ENCODE measurements at places on chromosomes 5 and 9. TPM values are rescaled to one million over a fixed set of nuclear protein-coding genes. Genes with fewer than 3 reads are reported as not detected.

LOX gene
- total RNA-seq: 79.1 TPM

DNA sequence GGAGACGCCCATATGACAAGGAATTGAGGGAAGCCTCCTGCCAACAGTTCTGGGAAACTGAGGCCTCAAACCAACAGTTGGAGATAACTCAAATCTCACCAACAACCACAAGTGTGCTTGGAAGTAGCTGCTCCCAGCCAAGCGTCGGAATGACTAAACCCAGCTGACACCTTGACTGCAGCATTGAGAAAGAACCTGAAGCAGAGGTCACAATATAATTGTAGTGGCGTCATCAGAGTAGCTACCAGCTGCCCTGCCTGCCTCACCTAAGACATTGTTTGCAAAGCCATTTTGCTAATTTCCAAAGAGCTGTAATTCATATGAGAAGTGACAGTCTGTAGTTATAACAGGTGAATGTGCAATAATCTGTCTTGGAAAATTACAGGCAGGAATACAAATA lies 40.8 kb upstream of the ANKRD31 start:
- no peak overlapping the region for H3K4me3 ChIP-seq
- H3K4me1 ChIP-seq: no peaks in the 10 kb centered on the region
- DNase-seq: no peak
- H3K36me3 ChIP-seq: no peaks in the 10 kb centered on the region
- no peak overlapping the region for H3K27ac ChIP-seq

DNA sequence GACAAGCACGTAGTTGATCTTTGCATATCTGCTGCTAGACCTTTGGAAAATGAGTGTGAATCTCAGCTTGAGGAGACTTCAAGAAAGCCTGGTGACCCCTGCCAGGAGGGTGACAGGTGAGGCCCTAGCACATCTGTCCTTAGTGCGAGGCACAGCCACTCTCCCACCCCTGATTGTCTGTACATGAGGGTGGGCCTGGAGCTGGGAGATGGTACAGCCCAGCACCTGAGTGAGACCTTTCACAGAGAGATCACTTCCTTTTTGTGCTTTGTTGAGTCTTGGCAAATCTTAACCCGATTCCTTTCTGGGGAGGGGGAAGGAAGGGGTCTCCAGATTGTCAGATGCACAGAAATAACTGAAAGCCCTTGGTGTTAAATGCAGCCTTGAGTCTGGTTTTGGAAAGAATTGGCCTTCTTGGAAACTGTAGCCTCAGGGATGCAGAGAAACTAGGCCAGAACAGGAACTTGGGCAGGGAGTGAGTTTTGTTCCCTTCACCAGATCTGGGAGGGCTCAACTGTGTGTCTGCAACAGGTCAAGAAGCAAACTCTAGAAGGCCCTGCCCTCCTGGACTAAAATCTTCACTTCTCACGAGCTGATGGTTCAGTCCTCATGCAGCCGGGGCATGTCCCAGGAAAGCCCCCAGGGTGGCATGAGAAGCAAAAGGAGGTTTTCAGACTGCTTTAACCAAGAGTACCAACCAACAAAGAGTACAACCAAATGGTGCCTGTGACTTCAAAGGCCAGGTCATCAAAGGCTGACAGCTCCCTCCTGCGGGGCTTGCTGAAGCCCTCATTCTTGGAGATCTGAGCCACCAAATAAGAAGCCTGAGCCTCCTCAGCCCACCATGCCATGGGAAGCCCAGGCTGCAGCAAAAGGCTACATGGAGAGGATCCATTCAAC lies 20.8 kb upstream of the SEMA4D start:
- H3K36me3 ChIP-seq: no peaks in the 10 kb centered on the region
- no peak overlapping the region for H3K27ac ChIP-seq
- H3K27me3 ChIP-seq: no peaks in the 10 kb centered on the region
- no peak for DNase-seq

ANGPTL2 gene
- 24.5 TPM for total RNA-seq

GRCh38 chr5:73818357-73818756 lies 192.4 kb downstream of the ARHGEF28 start:
- peaks cover 10% of the 10 kb centered on the region for H3K36me3 ChIP-seq
- H3K27me3 ChIP-seq: no peaks in the 10 kb centered on the region
- no peak overlapping the region for H3K4me3 ChIP-seq
- DNase-seq: no peak

APBA1 gene
- 11.4 TPM for total RNA-seq

GRCh38 chr5:5158472-5158895 lies 18.4 kb downstream of the ADAMTS16 start:
- H3K4me1 ChIP-seq: no peaks in the 10 kb centered on the region
- DNase-seq: no peak
- no peaks in the 10 kb centered on the region for H3K27me3 ChIP-seq
- H3K36me3 ChIP-seq: no peaks in the 10 kb centered on the region

GRCh38 chr5:32308946-32309345 lies 3.8 kb downstream of the MTMR12 start:
- no peak overlapping the region for H3K4me3 ChIP-seq
- H3K27ac ChIP-seq: no peak overlapping the region
- no peak for DNase-seq
- no peaks in the 10 kb centered on the region for H3K27me3 ChIP-seq

- H3K27ac ChIP-seq: no peak overlapping the region
- H3K36me3 ChIP-seq: no peaks in the 10 kb centered on the region
- no peak for DNase-seq
These were observed 146.6 kb downstream of the SLC24A2 start for GRCh38 chr9:19642256-19642655.

DNA sequence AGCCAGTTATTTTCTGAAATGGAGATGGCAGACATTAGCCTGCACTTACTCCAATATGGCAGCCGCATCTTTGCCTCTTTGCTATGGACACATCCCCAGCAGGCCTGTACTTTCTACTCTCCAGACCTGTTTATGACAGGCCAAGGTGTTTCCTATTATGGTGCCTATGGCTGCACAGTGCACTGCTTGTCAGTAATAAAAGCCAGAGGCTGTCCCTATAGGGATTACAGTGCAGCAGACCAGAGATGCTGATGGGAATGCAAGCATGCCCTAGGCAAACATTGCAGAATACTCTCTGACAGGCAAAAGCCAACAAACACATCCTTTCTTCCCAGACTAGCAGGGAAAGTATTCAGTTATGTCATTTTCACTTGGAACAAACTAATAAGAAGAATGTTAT lies 442.9 kb downstream of the RAB3C start:
- no peak overlapping the region for H3K4me3 ChIP-seq
- no peak overlapping the region for H3K27ac ChIP-seq
- no peaks in the 10 kb centered on the region for H3K4me1 ChIP-seq
- H3K27me3 ChIP-seq: no peaks in the 10 kb centered on the region

GRCh38 chr5:116539222-116539621 lies 35.4 kb downstream of the SEMA6A start:
- no peaks in the 10 kb centered on the region for H3K4me1 ChIP-seq
- no peak overlapping the region for H3K27ac ChIP-seq
- H3K27me3 ChIP-seq: no peaks in the 10 kb centered on the region
- H3K36me3 ChIP-seq: no peaks in the 10 kb centered on the region
- no peak overlapping the region for H3K4me3 ChIP-seq

GRCh38 chr9:87184956-87185642 lies 237.8 kb upstream of the GAS1 start:
- H3K4me3 ChIP-seq: no peak overlapping the region
- no peak for DNase-seq
- H3K27me3 ChIP-seq: no peaks in the 10 kb centered on the region
- H3K4me1 ChIP-seq: no peaks in the 10 kb centered on the region
- H3K36me3 ChIP-seq: no peaks in the 10 kb centered on the region

DNA sequence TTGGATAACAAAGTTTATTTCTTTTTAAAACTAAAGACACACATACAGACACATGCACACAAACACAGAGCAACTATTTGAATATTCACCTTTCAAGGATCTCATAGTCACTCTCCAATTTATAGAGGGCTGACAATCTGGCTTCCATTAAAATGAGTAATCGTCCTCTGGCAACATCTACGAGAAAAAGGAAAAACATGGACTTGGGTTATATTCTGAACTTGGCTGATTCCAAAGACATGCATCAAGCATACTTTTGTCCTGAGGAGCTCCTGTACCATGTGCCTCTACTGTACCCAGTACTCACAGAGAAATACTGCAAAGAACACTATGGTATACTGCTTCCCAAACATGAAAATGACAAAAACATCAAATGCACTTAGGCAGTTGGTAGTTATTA lies 15.4 kb downstream of the IARS1 start:
- no peaks in the 10 kb centered on the region for H3K27me3 ChIP-seq
- H3K27ac ChIP-seq: no peak overlapping the region

GRCh38 chr5:173581408-173582215 lies 34.8 kb downstream of the BOD1 start:
- H3K27me3 ChIP-seq: peaks cover 6% of the 10 kb centered on the region
- H3K27ac ChIP-seq: no peak overlapping the region
- peak; percentile 33 for DNase-seq
- H3K4me1 ChIP-seq: no peaks in the 10 kb centered on the region
- H3K4me3 ChIP-seq: no peak overlapping the region

- DNase-seq: no peak
- peaks cover 2% of the 10 kb centered on the region for H3K4me1 ChIP-seq
- no peak overlapping the region for H3K27ac ChIP-seq
These were observed 24.1 kb downstream of the AHRR start for GRCh38 chr5:345404-346195.

EXOSC3 gene
- total RNA-seq: 39.1 TPM

DNA sequence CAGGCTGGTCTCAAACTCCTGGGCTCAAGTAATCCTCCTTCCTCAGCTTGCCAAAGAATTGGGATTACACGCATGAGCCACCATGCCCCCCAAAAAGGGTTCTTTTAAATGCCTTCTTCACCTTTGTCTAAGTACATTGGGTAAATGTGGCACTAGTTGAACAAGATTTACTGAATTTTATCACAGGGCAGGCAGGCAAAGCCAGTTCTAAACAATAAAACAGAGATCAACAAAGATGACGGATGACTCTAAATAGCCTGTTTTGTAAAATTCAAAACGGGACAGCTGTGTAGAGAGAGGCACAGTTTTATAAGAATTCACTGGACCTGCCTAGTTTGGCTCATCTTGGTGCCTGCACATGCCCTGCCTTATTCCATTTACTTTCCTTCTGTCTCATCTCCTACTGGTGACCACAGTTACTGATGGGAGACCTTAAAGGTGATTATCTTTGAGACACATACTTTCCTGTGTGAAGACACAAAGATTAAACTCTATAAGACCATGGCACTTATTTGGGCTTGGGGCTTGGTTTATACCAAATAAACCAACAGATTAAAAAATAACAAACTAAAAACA lies 149.6 kb upstream of the DMRT1 start:
- H3K4me3 ChIP-seq: no peak overlapping the region
- H3K4me1 ChIP-seq: peaks cover 57% of the 10 kb centered on the region
- DNase-seq: no peak
- H3K36me3 ChIP-seq: no peaks in the 10 kb centered on the region
- no peaks in the 10 kb centered on the region for H3K27me3 ChIP-seq
- H3K27ac ChIP-seq: peak overlapping the region; percentile 86

MRPL36 gene
- total RNA-seq: 63.4 TPM

DAPK1 gene
- total RNA-seq: 119 TPM

GRCh38 chr9:114283551-114284111 lies 39.3 kb upstream of the ORM1 start:
- H3K27me3 ChIP-seq: no peaks in the 10 kb centered on the region
- no peak for DNase-seq
- H3K36me3 ChIP-seq: no peaks in the 10 kb centered on the region
- H3K27ac ChIP-seq: no peak overlapping the region
- H3K4me1 ChIP-seq: no peaks in the 10 kb centered on the region
- H3K4me3 ChIP-seq: no peak overlapping the region

- no peaks in the 10 kb centered on the region for H3K27me3 ChIP-seq
- no peak overlapping the region for H3K4me3 ChIP-seq
- no peak overlapping the region for H3K27ac ChIP-seq
- no peaks in the 10 kb centered on the region for H3K36me3 ChIP-seq
These were observed 265.4 kb downstream of the RASEF start for GRCh38 chr9:82797534-82797933.

All from endothelial cell of umbilical vein (primary cell).